ENCODE measurements at places on chromosomes 13 and 19.
A peak's percentile ranks its signal among the peaks of the same experiment; 100 is the strongest.

DNA sequence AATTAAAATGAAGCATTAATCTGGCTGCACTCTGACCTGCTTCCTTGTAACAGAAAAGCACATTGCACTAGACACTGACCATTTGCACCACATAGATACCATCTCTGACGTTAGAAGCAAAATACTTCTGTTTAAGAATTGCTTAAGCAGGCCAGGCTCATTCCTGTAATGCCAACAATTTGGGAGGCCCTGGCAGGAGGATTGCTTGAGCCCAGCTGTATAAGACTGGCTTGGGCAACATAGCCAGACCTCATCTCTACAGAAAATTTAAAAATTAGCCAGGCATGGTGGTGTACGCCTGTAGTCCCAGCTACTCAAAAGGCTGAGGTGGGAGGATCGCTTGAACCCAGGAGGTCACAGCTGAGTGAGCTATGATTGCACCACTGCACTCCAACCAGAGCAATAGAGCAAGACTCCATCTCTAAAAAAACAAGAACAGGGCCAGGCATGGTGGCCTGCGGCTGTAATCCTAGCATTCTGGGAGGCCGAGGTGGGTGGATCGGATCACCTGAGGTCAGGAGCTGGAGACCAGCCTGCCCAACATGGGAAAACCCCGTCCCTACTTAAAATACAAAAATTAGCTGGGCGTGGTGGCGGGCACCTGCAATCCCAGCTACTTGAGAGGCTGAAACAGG lies 7.0 kb upstream of the TLE6 start:
- DNase-seq: no peak

DNA sequence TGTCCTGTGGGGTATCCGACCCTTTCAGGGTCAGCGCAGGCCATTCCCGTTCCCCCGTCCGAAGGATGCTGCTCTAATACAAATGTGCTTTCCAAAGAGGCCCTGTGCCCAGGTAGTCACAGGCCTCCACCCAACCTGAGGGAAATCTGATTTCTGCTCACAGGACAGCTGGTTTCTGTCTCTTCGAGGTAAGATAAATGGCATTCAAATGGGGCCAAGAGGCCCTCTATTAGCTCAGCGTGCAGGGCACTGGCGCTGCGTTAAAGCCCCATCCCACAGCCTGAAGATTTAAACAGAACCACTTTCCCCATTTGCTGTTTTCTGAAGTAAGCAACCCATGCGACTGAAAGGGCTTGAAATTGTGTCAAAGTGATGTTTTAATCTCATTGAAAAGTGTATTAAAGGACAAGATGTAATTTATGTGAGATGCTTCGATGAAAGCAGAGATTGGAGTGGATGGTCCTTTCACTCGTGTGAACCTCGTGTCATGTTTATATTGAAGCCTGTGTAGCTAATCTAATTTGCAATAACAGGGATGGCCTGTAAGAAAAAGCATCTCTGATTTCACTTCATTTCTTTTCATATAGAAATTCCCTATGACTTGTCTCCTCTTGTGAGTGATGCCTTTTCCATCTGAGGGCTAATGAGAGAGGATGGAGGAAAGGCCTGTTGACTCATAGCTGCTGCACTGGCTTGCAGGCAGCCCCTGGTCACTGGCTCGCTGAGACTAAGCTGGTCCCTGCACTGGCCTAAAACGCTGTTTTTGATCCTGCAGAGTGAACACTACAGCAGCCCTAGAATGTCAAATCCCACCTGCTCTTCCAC lies 7.3 kb upstream of the SOX1 start:
- DNase-seq: no peak

DNA sequence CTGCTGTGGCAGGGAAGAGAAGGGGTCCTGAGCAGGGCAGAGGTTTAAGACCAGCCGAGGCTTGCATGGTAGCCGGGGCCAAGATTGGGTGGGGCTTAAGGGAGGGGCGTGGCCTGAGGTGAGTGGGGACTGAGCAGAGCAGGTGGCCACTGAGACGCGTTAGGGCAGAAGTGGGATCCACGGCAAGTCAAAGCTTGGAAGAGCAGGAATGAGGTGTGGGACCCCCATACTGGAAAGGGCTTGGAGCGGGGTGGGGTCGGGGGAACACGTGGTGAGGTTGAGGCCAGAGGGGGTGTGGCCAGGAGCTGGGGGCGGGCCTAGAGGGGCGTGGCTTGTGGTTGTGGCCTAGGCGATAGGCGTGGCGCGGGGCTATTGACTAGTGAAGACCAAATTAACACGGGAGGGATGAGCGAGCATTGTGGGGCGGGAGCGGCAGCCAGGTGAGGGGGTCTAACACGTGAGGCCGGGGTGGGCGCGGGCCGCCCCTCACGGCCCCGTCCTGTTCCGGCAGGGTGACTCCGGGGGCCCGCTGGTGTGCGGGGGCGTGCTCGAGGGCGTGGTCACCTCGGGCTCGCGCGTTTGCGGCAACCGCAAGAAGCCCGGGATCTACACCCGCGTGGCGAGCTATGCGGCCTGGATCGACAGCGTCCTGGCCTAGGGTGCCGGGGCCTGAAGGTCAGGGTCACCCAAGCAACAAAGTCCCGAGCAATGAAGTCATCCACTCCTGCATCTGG lies 3.3 kb downstream of the CFD start:
- DNase-seq: no peak

- DNase-seq: no peak
Observed at GRCh38 chr13:36986462-36987240, 12.5 kb downstream of the ALG5 start.

GRCh38 chr19:4313847-4314490 lies 9.6 kb downstream of the FSD1 start:
- no peak for DNase-seq

- no peak for DNase-seq
Observed at GRCh38 chr13:43388282-43389034, 365.1 kb downstream of the DNAJC15 start.

DNA sequence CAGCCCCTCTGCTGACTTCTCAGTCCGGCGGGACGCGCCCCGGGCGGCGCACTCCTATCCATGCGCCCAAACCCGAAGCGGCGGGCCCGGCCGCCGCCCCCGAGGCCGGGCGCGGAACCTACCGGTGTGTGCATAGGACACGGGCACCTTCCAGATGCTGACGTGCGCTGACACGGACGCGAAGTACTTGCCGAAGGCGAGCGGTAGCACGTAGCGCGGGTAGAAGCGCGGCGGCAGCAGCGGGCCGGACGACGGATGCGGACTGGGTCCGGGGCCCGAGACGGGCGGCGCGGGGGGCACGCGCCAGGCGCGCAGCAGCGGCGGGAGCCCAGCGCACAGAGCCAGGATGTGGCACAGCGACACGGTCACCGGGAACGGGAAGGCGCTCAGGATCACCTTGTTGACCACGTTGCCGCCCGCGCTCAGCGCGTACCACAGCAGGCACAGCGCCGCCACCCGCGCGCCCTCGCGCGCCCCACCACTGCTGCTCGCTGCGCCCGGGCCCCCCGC lies 338 bp downstream of the SLC35E1 start:
- no peak for DNase-seq

- DNase-seq: peak; percentile 97
Observed at GRCh38 chr19:55452749-55453346, 8.6 kb downstream of the ISOC2 start.

DNA sequence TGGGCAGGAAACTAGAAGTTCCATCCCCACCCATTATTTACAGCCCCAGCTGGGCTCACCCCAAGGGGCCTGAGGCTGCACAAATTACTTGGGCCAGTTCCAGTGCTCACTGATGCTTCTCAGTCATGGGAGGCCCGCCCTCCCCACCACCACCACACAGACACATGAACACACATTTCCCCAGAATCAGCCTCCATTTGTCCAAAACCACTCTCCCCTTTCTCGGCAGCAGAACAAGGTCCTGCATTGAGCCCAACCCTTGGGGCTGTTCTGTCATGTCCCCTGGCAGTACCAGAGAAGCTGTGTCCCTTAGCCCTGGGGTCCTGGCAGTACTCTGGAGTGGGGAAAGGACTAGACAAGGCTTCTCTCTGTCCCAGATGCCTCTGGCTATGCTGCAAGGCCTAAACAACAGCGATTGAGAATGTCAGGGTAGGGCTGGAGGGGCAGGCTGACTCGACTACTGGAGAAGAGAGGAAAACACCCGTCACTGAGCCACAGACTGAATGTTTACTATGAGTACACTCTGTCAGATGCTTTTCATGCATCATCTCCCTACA lies 21.8 kb downstream of the SAMD4B start:
- peak; percentile 92 for DNase-seq

GRCh38 chr19:5697022-5697889 lies 7.2 kb downstream of the RPL36 start:
- no peak for DNase-seq

GRCh38 chr19:42313096-42313839 lies at the start of gene TMEM145:
TSS of gene TMEM145 (plus strand) at chr19:42313309. CDS start at chr19:42313377, 68 bp downstream.
- no peak for DNase-seq

DNA sequence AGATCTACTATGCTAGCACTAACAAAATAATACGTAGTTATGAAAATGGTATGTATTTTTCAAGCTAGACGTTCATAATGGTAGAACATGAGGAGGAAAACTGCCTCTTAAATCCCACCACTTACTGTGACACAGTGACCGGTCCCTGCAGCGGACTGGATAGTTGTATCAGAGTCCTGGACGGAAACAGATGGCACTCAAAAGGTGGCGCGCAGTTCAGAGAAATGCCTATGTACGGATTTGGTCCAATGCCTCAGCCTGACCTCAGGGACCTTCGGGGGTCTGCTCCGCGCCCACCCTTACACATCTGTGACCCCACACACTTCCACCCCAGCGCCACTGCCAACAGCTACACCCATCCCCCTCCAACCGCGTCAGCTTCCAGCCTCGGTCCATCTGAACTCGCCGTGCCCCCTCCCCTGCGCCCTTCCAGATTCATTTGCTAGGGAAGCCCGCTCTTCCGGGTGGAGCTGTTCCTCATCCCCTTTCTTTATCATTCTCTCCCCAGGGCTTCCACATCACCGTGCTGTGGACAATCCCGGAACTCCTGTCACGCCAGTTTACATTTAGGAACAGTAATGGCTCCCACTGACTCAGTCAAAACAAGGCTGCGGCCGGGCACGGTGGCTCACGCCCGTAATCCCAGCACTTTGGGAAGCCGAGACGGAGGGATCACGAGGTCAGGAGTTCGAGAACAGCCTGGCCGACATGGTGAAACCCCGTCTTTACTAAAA lies 792 bp upstream of the LENG8 start:
- no peak for DNase-seq

- no peak for DNase-seq
Observed at GRCh38 chr19:27777726-27778125, 1435.2 kb downstream of the UQCRFS1 start.
